ENCODE measurements at places on chromosomes 1 and 21.

GRCh38 chr21:40658311-40658710 is 188.6 kb downstream of the DSCAM start:
- DNase-seq: no peak

DNA sequence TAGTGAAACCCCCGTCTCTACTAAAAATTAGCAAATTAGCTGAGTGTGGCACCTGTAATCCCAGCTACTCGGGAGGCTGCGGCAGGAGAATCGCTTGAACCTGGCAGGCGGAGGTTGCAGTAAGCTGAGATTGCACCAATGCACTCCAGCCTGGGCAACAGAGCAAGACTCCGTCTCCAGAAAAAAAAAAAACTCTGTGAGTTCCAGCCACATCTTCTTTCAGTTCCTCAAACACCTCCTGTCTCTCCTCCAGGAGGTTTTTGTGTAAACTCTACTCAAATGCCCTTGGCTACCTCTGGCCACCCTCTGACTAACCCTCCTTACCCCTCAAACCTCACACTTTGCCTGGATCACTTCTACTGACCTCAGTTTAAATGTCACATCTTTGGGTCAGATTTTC is 38.1 kb downstream of the RCSD1 start:
- DNase-seq: no peak

GRCh38 chr1:155053531-155054105 is 2.5 kb downstream of the ADAM15 start:
- DNase-seq: no peak

- DNase-seq: no peak
Measured at GRCh38 chr1:220487297-220487820, 40.6 kb upstream of the MARK1 start.

GRCh38 chr1:228303596-228303995 is 95.8 kb downstream of the OBSCN start:
- no peak for DNase-seq

GRCh38 chr1:26608895-26609294 is 79.3 kb downstream of the RPS6KA1 start:
- DNase-seq: no peak
